ENCODE measurements at places on chromosomes 11 and 22.

- no peak for DNase-seq
Observed at GRCh38 chr11:34475656-34476055, 36.9 kb downstream of the CAT start.

GRCh38 chr11:126438272-126438671 lies 82.8 kb downstream of the ST3GAL4 start:
- DNase-seq = no peak

DNA sequence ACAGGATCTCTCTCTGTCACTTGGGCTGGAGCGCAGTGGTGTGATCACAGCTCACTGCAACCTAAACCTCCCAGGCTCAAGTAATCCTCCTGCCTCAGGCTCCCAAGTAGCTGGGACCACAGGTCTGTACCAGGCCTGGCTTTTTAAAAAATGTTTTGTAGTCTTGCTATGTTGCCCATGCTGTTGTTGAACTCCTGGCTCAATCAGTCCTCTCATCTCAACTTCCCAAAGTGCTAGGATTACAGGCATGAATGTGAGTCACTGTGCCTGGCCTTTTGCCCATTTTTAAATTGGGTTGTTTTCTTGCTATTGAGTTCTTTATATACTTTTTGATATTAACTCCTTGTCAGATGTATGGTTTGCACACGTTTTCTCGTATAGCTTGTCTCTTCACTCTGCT lies 33.0 kb upstream of the PITPNB start:
- peak; percentile 72 for DNase-seq

- no peak for DNase-seq
Observed at GRCh38 chr11:13333456-13333957, 55.9 kb downstream of the BMAL1 start.

DNA sequence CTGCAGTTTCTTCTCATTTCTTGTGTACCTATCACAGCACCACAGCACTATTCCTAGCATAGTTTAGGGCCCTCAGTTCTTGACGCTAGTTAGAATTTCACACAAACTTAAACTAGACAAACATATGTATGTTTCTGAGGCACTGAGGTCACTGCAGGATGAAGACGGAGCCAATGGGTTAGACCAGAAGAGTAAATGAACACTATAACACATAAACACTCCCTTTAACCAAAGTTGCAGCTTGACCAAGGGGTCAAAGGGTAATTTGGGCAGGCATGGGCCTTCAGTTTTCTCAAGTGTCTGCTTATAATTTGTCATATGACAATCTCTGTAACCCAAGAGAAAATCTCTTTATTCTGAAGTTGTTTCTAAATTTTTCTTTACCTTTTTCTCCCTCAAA lies 12.9 kb upstream of the HBE1 start:
- no peak for DNase-seq

- DNase-seq = no peak
Observed at GRCh38 chr11:36155770-36156160, 133.5 kb downstream of the COMMD9 start.

DNA sequence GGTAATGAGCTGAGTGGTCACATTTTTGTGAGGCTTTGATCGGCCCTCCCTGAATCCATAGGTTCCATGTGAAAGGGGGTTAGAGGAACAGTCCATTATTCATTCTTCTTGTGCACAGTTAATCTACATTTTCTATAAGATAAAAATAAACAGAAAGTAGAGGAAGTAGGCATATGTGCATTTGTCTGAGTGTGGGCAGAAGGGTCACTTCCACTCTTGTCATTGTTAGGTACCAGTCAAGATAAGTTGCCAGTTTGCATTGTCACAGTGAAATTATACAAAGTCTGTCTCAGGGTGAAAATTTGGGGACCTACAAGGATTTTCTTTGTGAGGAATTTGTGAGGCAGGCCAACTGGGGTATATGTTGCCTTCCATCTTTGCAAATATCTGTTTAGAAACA lies 4.6 kb upstream of the APOL4 start:
- DNase-seq = no peak

DNA sequence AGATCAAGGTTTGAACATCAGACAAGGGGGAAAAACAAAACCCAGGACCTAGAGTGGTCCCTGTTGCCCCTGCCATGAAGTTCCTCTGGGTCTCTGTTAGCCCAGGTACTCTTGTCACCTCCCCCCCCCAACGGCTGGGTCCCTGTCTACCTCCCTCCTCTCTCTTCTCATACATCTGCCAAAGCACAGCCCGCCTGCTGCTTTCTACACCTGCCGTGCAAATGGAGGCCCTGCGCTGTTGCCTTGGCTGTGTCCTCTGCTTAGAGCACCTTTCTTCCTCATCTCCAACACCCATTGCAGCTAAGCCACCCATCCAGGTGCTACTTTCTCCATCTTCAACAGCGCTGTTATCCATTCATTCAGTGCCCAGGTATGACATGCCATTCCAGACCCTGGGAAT lies 99.2 kb downstream of the TP53I11 start:
- DNase-seq = no peak

DNA sequence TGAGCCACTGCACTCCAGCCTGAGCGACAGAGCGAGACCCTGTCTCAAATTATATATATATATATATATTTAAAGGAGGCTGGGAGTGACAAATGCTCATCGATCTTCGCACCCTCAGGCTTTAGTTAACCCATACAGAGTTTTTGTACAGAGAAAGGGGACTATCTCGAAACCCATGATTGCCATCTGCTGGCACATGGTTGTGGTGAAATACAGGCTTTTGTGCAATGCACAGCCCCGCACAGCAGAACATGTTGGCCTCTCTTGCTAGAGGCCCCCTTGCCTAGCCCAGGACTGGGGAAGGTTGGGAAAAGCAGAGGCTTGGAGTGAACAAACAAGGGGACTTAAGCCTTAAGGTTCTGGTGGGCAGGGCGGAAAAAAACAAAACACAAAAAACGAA lies 3.6 kb downstream of the MYBPC3 start:
- no peak for DNase-seq

DNA sequence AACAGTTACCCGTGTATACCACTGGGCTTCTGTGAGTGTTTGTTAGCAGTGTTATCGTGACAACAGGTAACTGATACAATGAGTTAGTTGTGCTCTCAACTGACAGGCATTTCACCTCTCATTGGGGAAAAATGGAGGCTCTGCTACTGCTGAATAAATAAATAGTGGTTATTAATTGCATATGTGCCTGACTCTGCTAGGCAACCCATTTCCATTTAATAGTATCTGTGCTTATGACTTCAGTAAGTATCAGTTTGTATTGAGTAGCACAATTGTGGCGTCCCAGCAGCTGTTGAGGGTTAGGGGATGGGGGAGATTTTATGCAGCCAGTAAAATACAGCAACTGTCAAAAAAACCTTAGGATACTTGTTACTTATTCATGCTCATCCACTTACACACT lies 123.4 kb upstream of the SEZ6L start:
- DNase-seq = no peak

- DNase-seq = no peak
Observed at GRCh38 chr11:2237457-2238238, 32.7 kb downstream of the ASCL2 start.

DNA sequence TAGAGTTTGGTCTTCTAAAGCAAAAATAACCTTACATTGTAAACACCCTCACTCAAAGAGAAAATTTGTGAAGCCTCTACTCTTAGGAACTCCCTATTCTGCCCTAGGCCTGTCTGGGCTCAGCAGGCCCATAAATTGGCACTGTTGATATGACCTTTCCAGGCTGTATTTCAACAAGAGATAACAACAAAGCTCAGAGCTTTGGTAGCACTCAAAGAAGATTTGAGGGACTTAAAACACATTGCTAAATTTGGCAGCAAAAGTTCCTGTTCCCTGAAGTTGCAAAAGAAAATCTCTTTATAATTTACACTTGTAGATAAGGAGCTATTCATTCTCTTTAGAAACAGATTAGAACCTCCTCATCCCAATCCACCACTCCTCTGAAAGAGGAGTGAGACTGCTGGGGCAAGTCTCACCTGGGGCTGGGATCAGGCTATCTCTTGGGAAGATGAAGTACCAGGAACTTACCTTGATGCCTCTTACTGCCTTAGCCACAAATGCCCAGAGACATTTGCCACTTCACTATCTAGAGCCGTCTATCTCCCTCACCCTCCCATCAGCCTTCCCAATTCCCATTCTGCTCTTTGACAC lies 110.4 kb upstream of the AKIP1 start:
- DNase-seq = no peak

DNA sequence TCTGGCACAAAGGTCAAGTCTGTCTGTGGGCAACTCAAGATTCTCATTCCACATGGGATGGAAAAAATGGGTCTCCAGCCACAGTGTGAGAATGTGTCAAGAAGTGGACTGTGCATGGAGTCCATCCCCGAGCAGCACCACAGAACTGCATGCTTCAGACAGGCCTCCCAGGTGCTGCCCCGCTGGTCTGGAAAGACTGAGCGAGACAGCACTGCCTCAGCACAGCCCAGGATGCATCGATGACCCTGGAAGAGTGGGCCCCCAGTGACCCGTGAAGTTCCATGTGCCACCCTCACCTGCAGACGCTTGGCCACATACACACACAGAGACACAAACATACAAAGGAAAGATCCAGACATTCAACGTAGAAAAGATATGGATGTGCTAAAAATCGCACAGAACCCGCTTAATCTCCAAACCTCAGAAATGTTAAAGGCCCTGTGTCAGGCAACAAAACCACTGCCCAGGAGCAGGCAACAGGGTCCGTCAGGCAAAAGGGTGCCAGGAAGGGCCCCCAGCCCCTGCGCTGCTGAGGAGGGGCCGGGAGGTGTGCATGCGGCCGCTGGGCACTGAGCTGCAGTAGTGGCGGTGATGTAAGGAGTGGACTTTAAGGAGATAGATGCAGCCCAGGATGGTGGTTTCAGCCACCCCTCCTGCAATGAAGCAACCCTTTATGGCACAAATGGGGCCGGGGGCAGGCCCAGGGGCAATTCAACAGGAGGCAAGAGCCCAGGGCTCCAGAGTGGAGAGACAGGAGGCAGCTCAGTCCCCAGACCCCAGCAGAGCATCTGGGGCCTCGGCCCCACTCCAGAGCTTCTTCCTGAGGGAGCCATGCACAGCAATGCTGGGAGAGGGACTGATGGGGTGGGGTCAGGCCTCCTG lies 84.7 kb downstream of the DGCR2 start:
- no peak for DNase-seq

DNA sequence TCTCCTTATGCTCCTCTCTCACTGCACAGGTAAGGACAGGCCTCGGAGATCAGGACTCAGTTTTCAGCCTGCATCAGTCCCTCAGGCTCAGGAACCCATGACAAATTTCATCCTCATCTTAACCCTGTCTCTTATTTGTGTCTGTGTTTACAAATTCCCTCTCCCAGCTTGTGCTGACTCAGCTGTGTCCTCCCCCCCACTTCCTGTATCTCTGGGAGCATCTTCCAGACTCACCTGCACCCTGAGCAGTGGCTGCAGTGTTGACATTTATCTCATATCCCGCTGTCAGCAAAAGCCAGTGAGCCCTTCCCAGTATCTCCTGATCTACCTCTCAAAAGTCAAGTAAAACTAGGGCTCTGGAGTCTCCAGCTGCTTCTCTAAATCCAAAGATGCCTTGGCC lies 65.6 kb upstream of the VPREB1 start:
- no peak for DNase-seq
